ENCODE measurements at places on chromosomes 5 and 9.

- DNase-seq, result no peak
These were observed 48.1 kb upstream of the NKD2 start for GRCh38 chr5:960551-960950.

GRCh38 chr5:109529520-109529919 is 119.7 kb upstream of the PJA2 start:
- DNase-seq, result no peak

- no peak for DNase-seq
These were observed 258.6 kb downstream of the FSTL4 start for GRCh38 chr5:133353741-133354140.

DNA sequence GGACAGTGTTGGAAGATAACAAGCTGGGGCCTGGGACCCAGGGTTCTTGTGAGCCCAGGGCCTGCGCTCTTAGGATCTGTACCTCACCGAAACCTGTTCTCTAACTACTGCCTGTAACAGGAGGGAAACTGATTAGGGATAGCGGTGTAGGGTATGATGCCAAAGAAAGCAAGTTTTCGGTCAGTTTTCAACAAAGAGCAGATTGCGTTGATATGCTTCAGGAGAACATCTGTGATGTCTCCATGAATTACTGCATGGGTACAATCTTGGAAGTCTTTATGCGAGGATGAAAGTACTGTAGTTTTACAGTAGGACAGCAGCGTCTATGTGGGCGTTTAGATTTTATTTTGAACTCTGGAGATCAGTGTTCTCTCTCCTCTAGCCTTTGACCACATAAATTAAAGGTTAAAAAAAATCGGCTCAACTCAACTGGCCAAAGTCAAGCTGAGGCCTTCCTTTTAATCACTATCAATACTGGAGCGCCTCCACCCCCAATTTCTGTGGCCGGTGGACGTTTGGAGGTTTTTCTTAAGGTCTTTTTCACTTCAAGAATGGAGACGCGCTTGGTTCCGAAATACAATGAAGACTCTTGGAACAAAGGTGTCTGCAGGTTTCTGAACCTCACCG is 3.0 kb downstream of the NFIL3 start:
- DNase-seq, result no peak

- no peak for DNase-seq
These were observed 66.1 kb downstream of the PTPDC1 start for GRCh38 chr9:94150279-94150828.

- DNase-seq, result no peak
These were observed 138.1 kb downstream of the ATPSCKMT start for GRCh38 chr5:10111571-10111970.

GRCh38 chr5:143355710-143356109 is 47.8 kb downstream of the NR3C1 start:
- no peak for DNase-seq

DNA sequence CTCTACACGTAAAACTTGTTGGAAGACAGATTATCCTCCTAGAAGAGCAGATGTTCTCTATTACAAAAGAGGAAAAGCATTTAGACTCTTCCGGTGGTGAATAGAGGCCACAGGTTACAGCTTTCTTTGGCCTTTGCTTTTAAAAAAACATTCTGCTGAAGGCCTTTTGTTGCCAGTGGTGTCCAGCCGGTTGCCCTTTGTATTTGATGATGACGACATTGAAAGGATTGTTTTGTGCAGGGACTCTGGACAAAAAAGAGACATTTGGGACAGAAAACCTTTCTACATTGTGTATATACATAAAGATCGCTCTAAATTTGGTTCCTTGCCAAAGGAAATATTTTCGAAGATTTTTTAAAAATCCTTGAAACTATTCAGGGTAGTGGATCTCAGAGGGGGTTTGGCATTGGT is 180.3 kb downstream of the C9orf152 start:
- no peak for DNase-seq

GRCh38 chr5:163821142-163821541 is 315.7 kb downstream of the MAT2B start:
- no peak for DNase-seq

DNA sequence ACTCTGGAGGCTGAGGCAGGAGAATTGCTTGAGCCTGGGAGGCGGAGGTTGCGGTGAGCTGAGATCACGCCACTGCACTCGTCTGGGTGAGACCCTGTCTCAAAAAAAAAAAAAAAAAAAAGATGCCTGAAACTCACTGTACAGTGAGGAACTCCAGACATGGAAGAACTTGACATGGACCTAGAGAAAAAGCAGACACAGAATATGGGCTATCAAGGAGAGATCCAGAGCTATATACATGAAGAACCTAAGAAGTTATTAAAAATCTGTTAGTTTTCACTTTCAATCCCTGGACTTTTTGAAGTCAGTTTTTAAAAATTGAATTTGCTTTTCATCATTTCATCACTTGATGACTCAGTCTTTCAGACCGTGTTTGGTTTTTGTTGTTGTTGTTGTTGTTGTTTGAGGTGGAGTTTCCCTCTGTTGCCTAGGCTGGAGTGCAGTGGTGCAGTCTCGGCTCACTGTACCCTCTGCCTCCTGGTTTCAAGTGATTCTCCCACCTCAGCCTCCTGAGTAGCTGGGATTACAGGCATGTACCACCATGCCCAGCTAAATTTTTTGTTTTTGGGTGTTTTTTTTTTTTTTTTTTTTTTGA is 20.3 kb downstream of the PAIP2 start:
- no peak for DNase-seq

DNA sequence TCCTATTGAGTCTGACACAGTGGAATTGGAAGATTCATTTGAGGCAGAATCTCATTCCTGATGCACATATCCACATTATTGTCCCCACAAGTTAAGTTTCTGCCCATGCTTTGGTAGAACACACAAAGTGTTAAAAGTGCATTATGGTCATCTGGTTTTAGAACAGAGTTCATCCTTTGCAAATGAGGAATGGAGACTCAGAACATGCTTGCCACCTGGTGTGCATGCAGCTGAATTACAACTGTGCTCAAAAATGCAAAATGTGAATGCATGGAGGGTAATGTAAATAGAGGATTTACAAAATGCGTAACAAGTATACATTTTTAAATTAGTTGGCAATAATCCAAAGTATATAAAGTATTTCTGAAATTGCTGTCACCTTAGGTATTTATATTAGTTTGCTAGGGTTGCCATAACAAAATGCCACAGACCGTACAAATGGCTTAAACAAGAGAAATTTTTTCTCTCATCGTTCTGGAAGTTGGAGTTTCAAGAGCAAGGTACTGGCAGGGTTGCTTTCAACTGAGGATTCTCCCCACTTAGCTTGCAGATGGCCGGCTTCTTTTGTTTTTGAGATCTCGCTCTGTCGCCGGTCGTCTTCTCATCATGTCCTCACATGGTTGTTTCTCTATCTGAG is 671.1 kb downstream of the TAF11L14 start:
- DNase-seq, result no peak

GRCh38 chr9:5784526-5785315 is 48.2 kb downstream of the ERMP1 start:
- no peak for DNase-seq

DNA sequence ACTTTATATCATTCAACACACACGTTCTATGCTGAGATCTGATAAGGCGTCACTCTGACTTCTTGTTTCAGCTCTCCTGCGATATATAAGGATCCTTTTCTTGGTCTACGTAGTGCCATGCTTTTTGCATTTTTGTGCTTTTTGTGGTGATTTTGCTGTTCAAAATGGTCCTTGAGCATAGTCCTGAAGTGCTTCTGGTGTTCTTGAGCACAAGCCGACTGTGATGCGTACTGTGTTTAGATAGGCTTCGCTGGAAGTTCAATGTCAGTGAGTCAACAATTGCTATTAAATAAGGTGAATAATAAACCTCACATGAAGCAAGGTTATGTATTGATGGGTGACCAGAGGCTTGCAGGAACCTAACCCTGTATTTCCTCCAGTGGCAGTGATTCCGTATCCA is 46.8 kb downstream of the ACO1 start:
- no peak for DNase-seq

- DNase-seq, result no peak
These were observed 278.0 kb upstream of the SMC2 start for GRCh38 chr9:103816146-103816545.

GRCh38 chr5:160171666-160172065 is 52.4 kb upstream of the PWWP2A start:
- no peak for DNase-seq

DNA sequence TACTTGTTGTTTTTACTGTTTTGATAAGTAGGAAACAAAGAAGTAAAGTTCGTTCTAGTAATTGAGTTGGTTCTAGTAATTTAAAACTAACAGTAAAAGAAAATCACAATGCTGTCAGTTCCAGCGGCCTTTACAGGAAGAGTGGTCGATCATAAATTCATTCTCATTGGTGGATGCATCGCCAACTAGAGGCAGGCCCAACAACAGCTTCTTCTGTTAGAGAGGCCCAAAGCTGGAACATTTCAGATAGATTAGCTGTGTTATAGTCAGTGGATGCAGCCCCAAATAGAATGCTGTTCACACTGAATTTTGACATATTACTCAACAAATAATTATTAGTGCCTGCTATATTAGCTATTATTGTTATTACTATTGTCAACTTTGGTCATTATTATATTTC is 80.8 kb downstream of the ARRDC3 start:
- no peak for DNase-seq

GRCh38 chr9:33249087-33249658 is 9.2 kb downstream of the SPINK4 start:
- no peak for DNase-seq

- no peak for DNase-seq
These were observed 481.5 kb downstream of the NFIB start for GRCh38 chr9:13832446-13832845.

DNA sequence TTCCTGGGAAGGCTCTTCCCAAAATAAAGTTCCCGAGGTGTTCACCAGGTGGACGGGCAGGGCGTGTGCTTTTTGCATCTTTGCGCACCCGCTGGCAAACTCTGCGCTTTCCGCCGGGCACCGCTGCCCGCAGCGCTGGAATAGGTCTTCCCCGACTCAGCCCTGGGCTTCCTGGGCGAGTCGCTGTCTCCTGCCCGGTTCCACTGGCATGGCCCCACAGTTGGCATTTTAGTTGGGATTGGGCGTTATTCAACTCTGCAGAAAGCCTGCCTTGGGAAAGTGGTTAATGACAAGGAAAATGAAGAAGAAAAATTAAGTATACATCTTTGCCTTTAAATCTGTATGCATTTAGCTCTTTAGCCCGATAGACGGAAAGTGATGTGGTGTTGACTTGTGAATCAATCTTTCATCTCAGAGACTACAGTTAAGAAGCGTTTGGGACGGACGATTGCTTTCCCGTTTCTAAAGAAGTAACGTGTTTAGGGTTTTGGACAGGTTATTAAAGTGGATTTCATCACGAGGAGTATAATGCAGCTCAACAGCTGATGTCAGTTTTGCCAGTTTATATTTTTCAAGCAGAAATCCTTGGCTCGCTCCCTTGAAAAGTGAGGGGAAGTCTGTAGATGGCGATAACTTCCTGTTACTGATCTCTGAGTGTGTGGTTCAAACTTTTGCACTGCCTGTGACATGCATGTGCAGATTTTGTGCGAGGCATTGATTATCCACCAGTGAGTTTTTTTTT is 946 bp downstream of the ADCY2 start:
- no peak for DNase-seq

- DNase-seq, result no peak
These were observed 12.7 kb downstream of the GLIPR2 start for GRCh38 chr9:36149197-36149596.

- DNase-seq, result no peak
These were observed 142.4 kb downstream of the NMUR2 start for GRCh38 chr5:152262667-152263066.

DNA sequence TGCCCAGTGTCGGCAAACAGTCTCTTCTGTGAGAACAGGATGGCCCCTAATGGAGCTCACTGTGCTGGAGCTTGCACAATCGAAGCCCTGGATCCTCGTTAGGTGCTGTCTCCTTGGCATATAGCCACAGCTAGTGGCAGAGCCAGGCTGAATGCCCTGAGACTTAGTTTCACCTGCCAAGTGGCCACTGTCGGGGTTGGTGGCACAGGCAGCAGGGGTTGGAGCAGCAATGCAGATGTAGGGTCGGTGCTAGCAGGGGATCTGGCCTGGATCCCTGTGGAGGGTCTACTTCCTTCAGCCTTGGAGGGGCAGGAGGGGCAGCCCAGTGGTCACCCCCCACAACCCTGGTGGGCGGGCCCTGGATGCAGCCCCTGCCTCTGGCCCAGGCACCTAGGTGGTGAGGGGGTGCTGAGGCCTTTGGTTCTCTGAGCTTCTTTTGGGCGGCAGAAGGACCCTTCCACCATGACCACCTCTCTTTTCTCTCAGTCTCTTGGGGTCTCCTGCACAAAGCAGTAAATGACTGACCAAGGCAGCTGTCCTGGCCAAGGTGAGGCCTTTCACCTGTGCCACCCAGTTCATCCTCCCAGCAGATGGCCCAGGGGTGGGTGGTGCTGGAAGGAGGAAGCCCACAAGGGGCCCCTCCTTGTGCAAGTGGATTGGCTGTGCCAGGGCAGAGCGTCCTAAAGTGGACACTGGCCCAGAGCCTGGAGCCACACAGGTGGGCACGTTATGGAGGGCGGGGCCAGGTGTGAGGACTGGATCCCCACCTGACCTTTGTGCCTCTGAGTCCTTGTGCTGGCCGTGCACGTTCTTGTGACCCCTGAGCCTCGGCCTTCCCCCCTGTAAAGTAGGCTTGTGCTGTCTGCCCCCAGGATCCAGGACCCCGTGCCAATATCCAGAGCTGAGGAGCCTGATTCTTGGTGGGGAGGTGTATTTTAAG is 44.8 kb downstream of the PHF2 start:
- no peak for DNase-seq

GRCh38 chr9:27125030-27125429 is 16.0 kb downstream of the TEK start:
- DNase-seq, result no peak

GRCh38 chr9:118331622-118332045 is 627.4 kb downstream of the TLR4 start:
- DNase-seq, result no peak

- DNase-seq, result no peak
These were observed 61.8 kb downstream of the PFDN1 start for GRCh38 chr5:140240987-140241706.

- no peak for DNase-seq
These were observed 37.8 kb upstream of the RUFY1 start for GRCh38 chr5:179512452-179513000.

- no peak for DNase-seq
These were observed 1985.9 kb downstream of the EFNA5 start for GRCh38 chr5:105684799-105685198.

DNA sequence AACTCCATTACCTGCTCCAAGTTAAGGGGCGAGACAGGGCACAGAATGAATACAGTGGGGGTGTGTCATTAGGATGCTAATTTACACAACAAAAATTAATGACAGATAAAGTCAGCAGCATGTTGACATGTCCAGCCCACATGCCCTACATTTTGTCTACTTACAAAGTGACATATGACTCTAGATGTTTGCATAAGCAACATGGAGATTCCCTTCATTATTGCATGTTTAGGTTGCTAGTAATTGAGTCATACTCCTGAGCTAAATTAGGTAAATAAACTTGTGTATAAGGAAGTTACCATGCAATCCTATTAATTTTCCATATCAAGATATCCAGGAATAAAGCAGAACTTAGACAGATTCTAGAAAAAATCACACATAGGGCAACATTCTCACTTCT is 232.2 kb downstream of the PDE4D start:
- no peak for DNase-seq

Measured in activated naive CD4-positive, alpha-beta T cell (primary cell).